Activated CD4-positive, alpha-beta T cell treated with anti-CD3 and anti-CD28 coated beads, Interleukin-2, Interleukin-4, amounts not matched to agents 100 ng/mL and 50 ng/mL, durations not matched to agents 16 hours and 8 hours (primary cell): ENCODE measurements at places on chromosomes 2 and 18.

- DNase-seq = no peak
Measured at GRCh38 chr2:241748468-241749256, 14.2 kb downstream of the D2HGDH start.

DNA sequence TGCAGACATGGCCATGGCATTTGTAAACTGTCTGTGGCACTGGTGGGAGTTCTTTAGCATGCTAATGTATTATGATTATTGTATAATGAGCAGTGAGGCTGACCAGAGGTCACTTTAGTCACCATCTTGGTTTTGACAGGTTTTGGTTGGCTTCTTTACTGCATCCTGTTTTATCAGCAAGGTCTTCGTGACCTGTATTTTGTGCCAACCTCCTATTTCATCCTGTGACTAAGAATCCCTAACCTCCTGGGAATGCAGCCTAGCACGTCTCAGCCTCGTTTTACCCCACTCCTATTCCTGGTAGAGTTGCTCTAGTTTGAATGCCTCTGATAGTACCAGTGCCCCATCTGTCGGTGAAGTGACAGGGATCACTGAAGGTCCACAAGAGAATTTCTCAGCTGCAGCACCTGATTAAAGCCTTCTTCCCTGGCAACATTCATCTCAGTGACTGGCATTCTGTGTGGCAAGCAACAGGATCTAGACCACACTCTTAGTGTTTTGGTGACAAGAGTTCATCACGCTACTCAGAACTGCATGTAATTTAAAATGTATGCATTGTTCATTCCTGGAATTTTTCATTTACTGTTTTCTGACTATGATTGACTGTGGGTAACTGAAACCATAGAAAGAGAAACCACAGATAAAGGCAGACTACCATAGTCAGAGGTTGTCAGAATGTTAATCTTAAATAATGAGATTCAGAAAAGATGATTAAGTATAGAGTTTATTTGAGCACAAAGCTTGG, 43.0 kb upstream of the GPR39 start:
- no peak for DNase-seq

- no peak for DNase-seq
Measured at GRCh38 chr2:228072669-228073068, 108.8 kb downstream of the SPHKAP start.

GRCh38 chr2:217048730-217049129, 188.9 kb upstream of the TNP1 start:
- no peak for DNase-seq

GRCh38 chr2:20453087-20453486, 6.2 kb downstream of the RHOB start:
- no peak for DNase-seq
